COR-L47 (cell line): ENCODE measurements at places on chromosomes 1 and 21.

DNA sequence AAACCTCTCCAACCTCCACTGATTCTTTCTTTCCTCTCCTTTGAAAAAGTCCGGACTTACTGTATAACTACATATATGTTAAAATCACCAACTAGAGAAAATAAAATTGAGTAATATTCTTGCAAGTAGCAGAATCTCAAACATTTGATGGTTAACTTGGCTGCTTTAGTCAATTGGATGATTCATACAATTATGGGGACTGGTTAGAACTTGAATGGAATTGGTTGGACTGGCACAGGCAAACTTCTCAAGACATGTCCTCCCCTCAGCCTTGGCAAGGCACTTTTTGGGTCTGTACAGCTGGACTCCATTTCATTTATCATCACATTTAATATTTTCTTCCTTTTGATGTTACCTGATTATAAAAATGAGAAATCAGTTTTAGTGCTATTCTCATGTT lies 6.5 kb downstream of the WLS start:
- no peak for DNase-seq

GRCh38 chr1:6984986-6985385 lies 199.7 kb downstream of the CAMTA1 start:
- DNase-seq = no peak

GRCh38 chr1:234932511-234933430 lies 195.9 kb downstream of the TOMM20 start:
- no peak for DNase-seq

GRCh38 chr1:86228546-86228945 lies 72.0 kb upstream of the COL24A1 start:
- DNase-seq = no peak

- DNase-seq = no peak
These were observed 755 bp downstream of the FBXO42 start for GRCh38 chr1:16351456-16351993.

GRCh38 chr21:25983745-25984144 lies 186.8 kb downstream of the APP start:
- no peak for DNase-seq

GRCh38 chr1:27539901-27540861 lies 50.2 kb upstream of the WASF2 start:
- DNase-seq = no peak

DNA sequence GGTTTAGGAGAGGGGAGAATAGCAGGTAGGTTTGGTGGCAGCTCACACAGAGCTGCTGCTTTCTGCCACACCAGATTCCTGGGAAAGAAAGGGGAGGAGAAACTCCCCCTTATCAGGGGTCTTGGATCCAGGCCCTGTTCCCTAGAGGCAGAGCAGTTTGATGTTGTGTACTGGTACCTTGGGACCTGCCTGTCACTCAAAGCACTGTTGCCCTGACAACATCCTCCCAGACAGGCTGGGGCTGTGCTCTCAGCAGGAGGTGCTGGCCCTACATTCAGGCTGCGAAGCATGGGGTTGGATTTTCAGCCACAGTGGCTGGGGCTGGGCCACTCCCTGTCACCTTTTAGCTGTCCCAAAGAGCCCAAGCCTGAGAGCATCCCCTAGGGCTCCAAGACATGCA lies 188.0 kb downstream of the GRIK3 start:
- no peak for DNase-seq

DNA sequence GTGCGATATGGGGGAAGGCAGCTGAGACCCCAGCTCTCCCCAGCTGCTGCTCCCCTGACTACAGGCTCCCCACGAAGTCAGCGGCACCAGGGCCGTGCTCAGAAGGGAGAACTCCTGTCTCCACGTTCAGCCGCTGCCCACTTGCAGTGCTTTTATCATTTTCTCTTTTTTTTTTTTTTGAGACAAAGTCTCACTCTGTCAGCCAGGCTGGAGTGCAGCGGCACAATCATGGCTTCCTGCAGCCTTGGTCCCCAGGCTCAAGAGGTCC lies 933 bp upstream of the FTCD start:
- no peak for DNase-seq

GRCh38 chr1:87410776-87411480 lies 82.2 kb downstream of the LMO4 start:
- peak; percentile 90 for DNase-seq

- no peak for DNase-seq
These were observed 32.2 kb downstream of the HSPG2 start for GRCh38 chr1:21904704-21905520.

DNA sequence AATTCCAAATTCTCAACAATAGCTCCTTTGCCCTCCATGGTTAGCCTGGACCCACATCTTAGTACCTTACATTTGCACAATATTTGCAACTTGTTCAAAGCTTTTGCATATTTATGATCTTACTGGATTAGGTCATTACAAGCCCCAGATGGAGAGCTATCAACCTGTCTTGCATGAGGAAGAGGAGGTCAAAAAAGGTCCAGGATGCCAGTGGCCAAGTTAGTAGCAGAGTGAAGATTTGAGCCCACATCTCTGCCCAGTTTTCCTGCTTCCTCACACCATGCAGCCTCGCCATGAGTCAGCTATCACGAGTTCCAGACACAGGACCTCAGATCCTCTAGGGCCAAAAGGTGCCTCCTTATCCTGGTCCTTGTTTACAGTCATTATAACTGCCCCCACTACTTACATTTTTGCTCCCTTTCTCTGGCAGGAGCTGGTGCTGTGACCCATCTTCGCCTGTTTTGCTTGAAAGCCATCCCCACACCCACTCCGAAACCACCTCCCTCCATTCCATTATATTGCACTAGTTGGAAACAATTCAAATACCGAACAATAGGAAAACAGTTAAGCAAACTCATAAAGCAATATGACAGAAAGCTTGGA lies 5.0 kb upstream of the AHCYL1 start:
- no peak for DNase-seq

GRCh38 chr1:74690909-74691308 lies 17.3 kb upstream of the ERICH3 start:
- peak; percentile 3 for DNase-seq

GRCh38 chr1:64895500-64895899 lies 70.8 kb downstream of the JAK1 start:
- no peak for DNase-seq
